ENCODE measurements at places on chromosomes 3 and 15. TPM values are rescaled to one million over a fixed set of nuclear protein-coding genes. Genes with fewer than 3 reads are reported as not detected.

GOLGA6D gene
- not detected for polyA plus RNA-seq

LHFPL4 gene
- 0.14 TPM for polyA plus RNA-seq

DNA sequence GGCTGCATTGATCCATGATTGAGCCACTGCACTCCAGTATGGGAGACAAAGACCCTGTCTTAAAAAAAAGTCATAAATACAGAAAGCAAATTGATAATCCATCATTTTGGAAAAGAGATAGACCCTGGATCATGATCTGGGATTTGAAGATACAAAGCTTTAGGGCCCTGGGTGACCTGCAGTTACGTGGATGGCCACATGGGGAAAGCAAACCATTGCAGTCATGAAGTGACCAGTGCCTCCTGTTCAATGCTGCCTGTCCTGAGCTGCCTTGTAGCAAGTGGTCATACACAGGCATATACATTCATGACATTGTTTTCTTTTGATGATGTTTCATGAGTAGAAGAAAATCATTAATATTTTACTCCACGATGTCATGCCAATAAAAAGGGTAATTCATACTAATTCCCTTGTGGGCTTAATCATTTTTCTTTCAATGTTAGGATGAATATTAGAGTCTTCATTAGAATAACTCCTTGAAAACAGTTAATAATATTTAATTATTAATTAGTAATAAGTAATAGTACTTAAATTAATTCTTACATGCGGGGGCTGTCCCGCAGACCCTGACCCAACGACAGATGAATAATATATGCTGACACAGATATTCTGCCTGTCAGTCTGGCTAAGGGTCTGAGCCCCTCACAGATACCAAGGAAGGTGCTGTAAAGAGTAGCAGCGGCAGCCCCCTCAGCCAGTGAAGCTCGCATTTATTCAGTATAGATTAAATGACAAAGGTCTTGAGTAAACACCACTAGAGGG, 109.0 kb upstream of the UNC13C start:
- DNase-seq: no peak

DNA sequence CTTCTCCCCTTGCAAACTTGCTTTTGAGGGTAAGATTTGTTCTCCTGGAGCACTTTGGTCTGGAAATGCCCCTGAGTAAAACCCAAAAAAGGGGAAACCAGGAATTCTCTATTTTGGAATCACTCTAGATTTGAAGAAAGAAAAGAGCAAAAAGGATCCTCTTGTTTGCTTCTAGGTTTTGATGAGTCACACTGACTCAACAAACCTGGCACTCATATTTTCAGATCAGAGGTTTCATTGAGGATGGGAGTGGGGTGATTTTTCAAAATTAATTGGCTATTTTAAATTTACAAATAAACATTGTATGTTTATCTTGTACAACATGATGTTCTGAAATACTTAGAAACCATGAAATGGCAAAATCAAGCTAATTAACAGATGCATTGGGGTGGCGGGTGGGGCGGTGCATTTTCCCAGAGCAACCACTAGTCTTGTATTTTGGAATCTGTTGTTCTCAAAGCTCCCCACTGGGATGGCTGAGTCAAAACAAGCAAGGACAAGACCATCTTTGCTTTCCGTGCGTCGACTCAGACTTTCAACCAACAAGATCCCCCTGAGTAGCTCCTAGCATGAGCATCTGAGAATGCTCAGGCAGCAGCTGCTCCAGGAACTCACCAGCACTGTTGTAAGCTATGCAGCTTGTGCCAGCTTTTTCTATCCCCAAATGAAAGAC, 451.4 kb downstream of the WDR72 start:
- no peak for DNase-seq

GRCh38 chr3:19994796-19995195, 17.3 kb downstream of the PP2D1 start:
- no peak for DNase-seq

GRCh38 chr15:95825208-95825607, 505.3 kb upstream of the NR2F2 start:
- DNase-seq: no peak

Measured in cardiac muscle cell (in vitro differentiated cells and primary cell).